ENCODE measurements at places on chromosomes 4 and X.

GRCh38 chrX:281166-281999, at the start of gene PLCXD1:
PLCXD1 (plus strand) TSS chrX:281381; CDS start chrX:284188, 2,807 bp downstream.
- DNase-seq = no peak

- DNase-seq = no peak
Measured at GRCh38 chr4:186170966-186171365, 20.4 kb upstream of the CYP4V2 start.

DNA sequence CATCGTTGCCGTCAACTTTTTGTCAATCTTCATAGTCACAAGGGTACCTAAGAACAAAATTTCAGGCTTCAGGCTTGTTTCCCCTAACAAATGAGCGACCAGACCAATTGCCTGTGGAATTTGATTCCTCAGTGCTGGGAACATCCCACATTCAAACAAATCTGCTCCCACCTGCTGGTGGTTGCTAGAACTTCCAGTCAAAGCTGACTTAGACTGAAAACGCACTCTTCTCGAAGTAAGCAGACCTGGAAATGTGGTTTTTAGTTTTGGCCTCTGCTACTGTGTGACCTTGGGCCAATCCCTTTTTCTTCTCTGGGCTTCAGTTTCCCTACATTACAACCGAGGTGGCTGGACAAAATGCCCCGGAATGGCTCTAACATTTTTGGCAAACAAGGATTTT, 1.8 kb upstream of the GABRQ start:
- no peak for DNase-seq

DNA sequence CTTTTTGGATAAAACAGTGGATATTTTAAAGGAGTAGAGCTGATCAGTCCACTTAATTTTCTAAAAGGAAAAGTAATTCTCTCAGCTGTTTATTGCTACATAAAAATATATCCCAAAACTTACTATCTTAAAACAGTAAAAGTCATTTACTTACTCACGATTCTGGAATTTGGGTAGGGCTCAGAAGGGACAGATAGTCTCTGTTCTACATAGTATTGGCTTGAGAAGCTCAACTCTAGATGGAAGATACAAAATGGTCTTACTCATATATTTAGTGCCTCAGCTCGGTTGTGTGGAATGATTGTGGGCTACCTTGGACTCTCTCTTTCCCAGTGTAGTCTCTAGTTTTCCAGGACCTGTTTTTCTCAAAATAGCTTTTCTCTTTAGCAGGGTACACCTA, 691.5 kb upstream of the POU3F4 start:
- DNase-seq = no peak

DNA sequence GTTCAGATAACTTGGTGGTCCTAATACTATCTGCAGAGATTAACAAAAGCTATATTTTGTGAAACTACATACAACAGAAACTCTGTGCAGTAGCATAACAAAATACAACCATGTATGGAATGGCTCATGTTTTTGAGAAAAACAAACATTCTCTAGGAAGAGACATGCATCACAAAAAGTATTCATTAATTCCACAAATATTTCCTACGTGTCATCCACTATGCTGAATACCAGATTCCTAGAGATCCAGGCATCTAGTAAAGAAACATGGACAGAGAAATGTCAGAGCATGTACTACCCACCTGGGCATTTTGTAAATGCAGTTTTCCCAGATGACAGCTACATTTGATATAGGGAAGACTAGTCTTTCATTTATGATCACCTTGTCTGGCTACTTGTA, 248.1 kb downstream of the OPHN1 start:
- no peak for DNase-seq

- no peak for DNase-seq
Measured at GRCh38 chr4:74671080-74671698, 123.1 kb downstream of the BTC start.

GRCh38 chr4:15147714-15148113, 145.4 kb downstream of the CPEB2 start:
- DNase-seq = no peak

GRCh38 chr4:18398661-18399060, 377.1 kb upstream of the LCORL start:
- no peak for DNase-seq

DNA sequence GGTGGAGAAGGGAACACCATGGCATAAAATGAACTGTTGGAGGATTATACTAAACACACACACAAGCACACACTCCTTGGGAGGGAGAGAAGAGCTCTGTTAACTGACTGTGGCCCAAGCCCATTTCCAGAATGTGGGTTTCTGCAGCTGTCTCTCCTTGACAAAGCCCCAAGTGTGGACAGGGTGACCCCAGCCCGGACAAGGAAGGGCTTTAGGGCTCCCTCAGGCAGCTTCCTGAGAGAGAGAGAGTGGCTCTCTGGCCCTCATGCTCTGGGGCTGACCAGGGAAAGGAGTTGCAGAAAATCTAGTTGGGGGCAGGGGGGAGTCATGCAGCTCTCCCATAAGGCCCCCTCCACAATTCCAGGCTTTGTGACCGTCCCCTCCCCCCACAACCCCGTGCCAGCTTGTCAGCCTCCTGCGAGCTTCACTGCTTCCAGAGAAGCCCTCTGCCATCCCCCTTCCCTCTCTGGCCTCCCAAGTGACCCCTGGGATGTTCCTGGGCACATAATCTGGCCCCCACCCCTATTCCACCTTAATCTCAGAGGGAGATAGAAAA, 590 bp downstream of the ARHGEF9 start:
- no peak for DNase-seq

DNA sequence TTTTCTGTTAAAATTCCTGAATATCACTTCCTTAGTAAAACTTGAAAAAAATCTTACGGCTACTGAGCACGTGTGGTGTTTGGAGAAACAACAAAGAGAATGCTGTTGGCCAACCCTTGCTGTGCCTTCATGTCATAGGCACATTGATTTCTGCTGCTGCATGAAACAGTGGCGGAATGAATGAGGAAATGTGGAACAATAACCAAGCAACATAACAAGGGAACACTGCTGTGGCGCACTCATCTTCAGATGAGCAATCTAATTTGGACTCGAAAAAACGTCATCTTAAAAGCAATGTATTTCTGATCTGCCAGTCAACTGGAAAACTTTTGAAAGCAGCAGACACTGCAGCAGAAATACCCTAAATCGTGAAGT, 51.4 kb downstream of the PROM1 start:
- no peak for DNase-seq

- DNase-seq = no peak
Measured at GRCh38 chr4:159045321-159045720, 57.6 kb upstream of the RAPGEF2 start.

DNA sequence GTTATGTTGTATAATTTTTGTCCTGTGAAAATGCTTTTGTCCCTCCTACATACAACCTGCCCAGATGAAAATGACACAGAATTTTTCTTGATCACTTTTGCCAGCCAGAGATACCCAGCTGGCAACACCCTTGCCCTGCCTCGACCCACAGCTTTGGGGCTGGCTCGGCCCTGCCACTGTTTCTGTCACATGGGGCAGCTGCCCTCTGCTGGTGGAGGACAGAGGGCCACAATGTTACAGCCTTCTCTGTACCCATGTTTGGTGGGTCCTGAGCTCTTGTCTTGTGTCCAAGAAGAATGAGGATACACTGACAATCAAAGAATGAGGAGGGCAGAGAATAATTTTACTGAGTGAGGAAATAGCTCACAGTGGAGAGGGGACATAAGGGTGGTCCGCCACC, 31.1 kb downstream of the BMP15 start:
- no peak for DNase-seq

DNA sequence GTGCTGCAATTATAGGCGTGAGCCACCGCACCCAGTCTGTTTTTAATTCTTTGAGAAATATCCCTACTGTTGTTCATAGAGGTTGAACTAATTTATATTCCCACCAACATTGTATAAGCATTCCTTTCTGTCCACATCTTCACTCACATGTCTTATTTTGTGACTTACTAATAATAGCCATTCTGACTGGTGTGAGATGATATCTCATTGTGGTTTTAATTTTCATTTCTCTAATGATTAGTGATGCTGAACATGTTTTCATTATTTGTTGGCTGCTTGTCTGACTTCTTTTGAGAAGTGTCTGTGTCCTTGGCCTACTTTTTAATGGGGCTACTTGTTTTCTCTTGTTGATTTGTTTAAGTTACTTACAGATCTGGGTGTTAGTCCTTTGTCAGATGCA, 310.9 kb upstream of the MAOA start:
- DNase-seq = no peak

DNA sequence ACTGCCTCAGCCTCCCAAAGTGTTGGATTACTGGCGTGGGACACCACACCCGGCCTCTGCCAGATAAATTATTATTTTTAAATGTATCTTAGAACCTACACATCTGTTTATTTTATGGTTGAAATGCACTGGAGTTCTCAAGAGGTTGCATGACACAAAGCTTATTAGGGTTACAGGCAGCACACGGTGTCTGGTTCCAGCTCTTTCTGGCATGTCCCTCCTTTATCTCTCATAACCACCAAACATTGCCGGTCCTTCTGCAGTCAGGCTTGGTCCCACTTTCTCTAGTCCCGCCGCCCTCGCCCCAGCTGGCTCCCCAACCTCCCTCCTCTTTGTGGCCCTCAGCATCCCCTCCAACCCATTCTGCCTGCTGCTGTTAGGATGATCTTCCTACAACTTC, 39.7 kb upstream of the SPRY1 start:
- no peak for DNase-seq

- DNase-seq = no peak
Measured at GRCh38 chr4:87120010-87120409, 100.4 kb downstream of the KLHL8 start.

Measured in cortex of kidney (tissue), 1 donor.